Cardiac muscle cell (in vitro differentiated cells and primary cell): ENCODE measurements at places on chromosomes 1 and 21. TPM values are rescaled to one million over a fixed set of nuclear protein-coding genes. Genes with fewer than 3 reads are reported as not detected.

The AGMAT gene
- 0.45 and 0.70 TPM in 2 replicates for total RNA-seq

The DTL gene
- total RNA-seq, result 13.6 and 19.4 TPM in 2 replicates

The PRRX1 gene
- total RNA-seq, result 1.1 TPM in 2 replicates

- no peak overlapping the region for H3K4me3 ChIP-seq
- peak; percentile 30 for DNase-seq
- no peaks in the 10 kb centered on the region for H3K27me3 ChIP-seq
Observed at GRCh38 chr1:8844501-8845006, 27.1 kb upstream of the RERE start.
